ENCODE measurements at places on chromosomes 4 and X.

GRCh38 chr4:152990471-152991131, 54.5 kb downstream of the FHDC1 start:
- DNase-seq, result no peak

DNA sequence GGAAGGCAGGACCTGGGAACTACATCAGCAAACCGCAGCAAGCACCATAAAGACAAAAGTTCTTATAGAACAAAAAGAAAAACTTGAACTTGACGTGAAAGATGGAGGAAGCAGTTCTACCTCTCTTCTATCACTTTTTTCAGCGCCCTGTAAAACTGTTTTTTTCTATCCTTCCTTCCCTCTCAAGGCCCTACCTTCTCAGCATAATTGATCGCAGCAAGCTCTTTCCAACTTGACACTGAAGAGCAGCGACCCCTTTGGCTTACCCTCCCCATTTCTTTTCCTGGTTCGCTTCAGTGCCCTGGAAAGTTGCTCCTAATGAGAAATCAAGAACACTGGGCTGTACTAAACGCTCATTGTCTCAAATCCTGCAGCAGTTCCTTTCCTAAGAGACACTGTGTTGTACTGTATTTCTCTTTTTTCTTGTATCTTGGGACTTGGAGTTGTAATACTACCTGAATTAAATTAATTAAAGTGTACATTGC, 150.6 kb upstream of the SLC4A4 start:
- no peak for DNase-seq

GRCh38 chrX:8254401-8254800, 83.3 kb upstream of the VCX2 start:
- DNase-seq, result no peak

DNA sequence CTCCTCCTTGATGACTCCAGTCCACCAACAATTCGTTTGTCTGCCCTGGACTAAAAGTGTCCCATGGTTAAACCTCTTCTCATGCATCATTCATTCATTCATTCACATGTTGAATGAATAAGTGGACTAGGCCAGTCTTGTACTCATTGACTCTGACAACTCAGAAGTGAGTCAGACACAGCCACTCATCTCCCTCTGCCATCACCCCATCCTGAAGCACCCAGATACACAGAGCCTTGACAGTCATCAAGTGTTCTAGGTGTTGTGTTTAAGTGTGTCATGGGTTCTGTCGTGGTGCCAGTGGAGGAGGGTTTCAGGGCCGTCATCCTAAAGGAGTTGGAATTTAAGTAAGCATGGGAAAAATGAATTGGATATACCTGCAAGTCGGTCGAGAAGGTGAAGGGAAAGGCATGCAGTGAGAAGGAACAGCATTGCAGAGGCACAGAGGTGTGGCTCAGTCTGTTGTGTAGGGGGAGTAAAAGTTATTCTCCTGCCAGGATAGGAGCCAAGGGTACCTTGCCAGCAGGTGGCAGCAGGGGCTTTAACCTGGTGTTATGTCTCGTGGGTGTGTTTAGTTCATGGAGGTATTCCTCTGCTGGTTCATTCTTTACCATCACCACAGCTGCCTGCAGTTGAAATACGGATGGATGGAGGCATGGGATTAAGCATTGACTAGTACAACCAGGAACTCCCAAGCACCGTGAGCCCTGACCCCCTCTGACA, 18.3 kb downstream of the MAGED2 start:
- no peak for DNase-seq

- no peak for DNase-seq
Measured at GRCh38 chrX:28586286-28586685, 960 bp upstream of the IL1RAPL1 start.

DNA sequence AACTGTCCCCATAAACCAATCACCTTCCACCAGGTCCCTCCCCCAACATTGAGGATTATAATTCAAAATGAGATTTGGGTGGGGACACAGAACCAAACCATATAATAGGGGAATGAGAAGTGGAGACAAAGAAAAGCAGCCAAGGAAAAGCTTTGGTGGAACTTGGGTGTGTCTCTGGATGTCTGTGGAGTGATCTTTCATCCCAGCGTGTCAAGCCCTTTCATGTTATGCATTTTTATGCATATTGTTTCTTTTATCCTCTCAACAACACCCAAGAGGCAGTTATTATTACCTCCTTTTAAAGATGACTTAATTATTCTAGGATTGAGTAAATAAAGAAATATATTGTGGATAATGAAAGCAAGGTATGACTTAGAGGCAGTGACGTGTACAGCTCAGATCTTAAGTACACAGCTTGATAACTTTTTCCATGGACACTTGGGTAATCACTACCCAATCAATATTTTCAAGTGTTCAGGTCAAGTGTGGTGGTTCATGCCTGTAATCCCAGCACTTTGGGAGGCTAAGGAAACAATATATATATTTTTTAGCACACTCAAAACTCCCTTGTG, 42.6 kb upstream of the HOPX start:
- no peak for DNase-seq

- no peak for DNase-seq
Measured at GRCh38 chrX:21926527-21927278, 13.8 kb upstream of the SMS start.

- no peak for DNase-seq
Measured at GRCh38 chr4:69321153-69321729, 41.0 kb downstream of the UGT2B28 start.

- no peak for DNase-seq
Measured at GRCh38 chrX:112849016-112849415, 8.4 kb upstream of the AMOT start.

DNA sequence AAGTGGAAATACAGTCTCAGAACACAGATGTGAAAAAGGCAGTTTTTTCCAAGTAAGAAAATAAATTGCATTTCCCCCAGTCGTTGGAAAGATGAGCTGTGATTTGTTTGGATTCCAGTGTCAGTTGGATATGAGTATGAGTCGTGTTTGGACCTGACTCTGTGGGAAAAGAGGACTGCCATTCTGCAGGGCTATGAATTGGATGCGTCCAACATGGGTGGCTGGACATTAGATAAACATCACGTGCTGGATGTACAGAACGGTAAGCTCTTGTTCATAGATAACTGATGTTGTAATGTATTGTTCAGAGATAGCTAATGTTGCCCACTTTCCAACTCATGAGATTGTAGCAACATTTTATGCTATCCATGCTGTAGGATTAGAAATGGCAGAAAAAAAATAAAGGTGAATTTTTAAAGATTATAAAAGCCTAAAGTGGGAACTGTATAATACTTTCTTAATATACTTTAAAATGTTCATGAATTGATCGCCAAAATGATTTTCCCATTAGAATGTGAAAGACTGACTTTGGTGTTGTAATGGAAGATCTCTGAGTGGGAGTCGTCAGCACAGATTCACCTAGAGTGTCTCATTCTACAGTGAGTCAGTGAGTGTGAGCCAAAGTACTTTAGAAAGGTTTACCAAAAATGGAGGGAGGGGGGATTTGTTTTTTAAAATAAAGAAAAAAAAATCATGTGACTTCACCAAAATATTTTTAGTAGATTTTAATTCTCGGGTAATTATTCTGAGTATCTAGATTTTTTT, 178.7 kb downstream of the DCTD start:
- DNase-seq, result no peak

GRCh38 chrX:26822448-26822847, 606.5 kb downstream of the MAGEB5 start:
- DNase-seq, result no peak

GRCh38 chr4:8643986-8644385, 51.4 kb downstream of the CPZ start:
- no peak for DNase-seq

- DNase-seq, result no peak
Measured at GRCh38 chr4:139514382-139515059, 41.5 kb downstream of the SETD7 start.

DNA sequence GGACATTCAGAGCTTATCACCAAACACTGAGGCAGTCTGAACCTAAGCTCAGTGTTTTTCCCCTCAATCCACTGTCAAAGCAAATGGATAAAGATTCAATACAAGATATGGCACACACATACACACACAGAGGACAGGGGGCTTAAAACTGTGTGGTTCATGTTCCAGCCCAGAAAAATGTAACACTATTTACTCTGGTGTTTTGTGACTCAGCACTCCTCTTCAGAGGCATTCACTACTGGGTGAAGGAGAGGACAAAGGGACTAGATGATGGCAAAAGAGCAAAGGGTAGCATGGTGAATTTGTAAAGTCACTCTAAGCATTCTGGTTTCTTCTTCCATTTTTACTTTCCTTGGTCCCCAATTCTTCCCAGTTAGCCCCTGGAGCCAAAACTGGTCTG, 120.3 kb downstream of the ARHGEF9 start:
- DNase-seq, result no peak

GRCh38 chr4:108852691-108853090, 89.8 kb upstream of the ETNPPL start:
- DNase-seq, result peak; percentile 3

- DNase-seq, result no peak
Measured at GRCh38 chr4:41622787-41623186, 84.8 kb downstream of the LIMCH1 start.

GRCh38 chr4:156238171-156238570, 284.5 kb upstream of the CTSO start:
- DNase-seq, result no peak

DNA sequence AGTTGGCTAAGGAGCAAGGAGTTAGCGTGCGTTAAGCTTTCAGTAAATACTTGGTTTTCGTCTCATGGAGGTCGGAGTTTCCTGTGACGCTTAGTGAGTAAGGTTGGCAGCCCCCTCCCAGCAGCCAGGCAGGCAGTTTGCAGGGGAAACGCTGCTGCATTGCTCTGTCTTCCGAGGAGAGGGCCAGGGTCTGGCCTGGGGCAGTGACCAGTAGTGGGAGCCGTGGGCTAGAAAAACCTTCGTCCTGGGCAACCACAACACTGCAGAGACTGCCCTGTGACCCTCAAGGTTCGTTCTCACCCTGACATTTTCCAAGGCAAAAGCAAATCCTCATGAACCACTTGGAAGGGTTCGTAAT, 432 bp downstream of the TMEM175 start:
- no peak for DNase-seq

- no peak for DNase-seq
Measured at GRCh38 chr4:143768007-143768591, 67.6 kb upstream of the FREM3 start.

DNA sequence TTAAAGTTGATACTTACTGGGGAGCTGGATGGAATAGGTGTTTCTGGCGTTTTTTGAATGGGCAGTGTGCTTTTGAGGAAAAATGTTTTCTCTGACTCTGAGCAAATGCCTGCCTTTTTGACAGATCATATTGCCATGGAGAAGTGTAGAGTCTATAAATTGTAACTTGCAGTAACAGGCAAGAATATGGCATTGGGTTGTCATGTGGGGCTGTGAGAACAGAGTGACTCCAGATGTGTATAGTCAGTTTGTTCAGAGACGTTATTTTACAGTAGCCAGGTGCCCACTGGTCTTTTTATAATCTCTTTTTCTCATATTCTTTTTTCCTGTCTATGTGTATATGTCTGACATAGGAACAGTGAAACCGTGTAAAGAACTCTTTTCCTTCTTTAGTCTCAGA, 40.8 kb downstream of the RAPGEF2 start:
- no peak for DNase-seq

- DNase-seq, result no peak
Measured at GRCh38 chr4:6763330-6763851, 19.1 kb upstream of the KIAA0232 start.

DNA sequence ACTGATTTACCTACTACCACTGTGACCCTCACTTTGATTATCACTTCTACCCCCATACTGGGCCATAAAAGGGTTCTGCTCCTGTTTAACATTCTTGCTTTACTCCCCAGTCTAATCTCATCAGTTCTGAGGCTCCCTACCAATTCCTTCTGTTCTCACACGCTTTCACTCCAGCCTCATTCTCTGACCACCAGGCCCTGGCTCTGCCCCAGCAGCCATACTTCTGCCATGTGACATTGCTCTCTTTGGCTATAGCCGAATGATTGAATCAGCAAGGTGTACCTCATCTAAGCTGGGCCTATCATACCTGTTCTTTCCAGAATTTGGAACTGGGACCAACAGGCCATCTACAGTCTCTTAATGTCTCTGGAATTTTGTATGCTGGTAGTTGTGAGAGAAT, 14.4 kb upstream of the ELF2 start:
- DNase-seq, result no peak

- DNase-seq, result no peak
Measured at GRCh38 chr4:168321006-168321405, 2.5 kb upstream of the DDX60 start.

- peak; percentile 19 for DNase-seq
Measured at GRCh38 chrX:140712413-140713173, 3.0 kb downstream of the LINC00632 start.

- DNase-seq, result no peak
Measured at GRCh38 chr4:44859477-44859876, 133.1 kb upstream of the GNPDA2 start.

- no peak for DNase-seq
Measured at GRCh38 chr4:6002492-6002833, 15.8 kb downstream of the C4orf50 start.

Measured in central memory CD4-positive, alpha-beta T cell (primary cell).